ENCODE measurements at places on chromosomes 3 and 15.

- no peak for DNase-seq
Observed at GRCh38 chr3:107662586-107662985, 139.8 kb downstream of the BBX start.

GRCh38 chr3:64619216-64619615 is 68.6 kb downstream of the ADAMTS9 start:
- no peak for DNase-seq

DNA sequence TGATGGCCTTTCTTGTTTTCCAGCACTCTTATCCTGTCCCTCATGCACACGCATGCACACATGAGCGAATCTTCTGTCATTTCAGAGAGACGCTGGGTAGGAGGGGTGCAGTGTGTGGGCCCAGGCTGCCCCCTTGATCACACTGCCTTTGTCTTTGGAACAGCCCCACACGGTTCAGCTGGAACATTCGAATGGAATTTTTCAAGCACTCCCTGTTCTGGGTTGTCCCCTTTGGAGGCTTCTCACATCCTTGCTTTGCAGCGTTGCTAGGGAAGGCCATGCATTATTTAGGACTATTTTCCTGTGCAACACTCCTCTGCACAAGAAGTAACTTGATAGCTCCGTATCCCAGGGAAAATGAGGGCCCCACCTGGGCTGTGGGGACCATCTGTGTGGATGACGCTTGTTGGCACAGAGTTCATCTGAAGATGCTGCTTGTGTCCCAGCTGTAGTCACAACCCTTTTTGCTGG is 78.4 kb downstream of the SPSB4 start:
- DNase-seq: peak; percentile 33

DNA sequence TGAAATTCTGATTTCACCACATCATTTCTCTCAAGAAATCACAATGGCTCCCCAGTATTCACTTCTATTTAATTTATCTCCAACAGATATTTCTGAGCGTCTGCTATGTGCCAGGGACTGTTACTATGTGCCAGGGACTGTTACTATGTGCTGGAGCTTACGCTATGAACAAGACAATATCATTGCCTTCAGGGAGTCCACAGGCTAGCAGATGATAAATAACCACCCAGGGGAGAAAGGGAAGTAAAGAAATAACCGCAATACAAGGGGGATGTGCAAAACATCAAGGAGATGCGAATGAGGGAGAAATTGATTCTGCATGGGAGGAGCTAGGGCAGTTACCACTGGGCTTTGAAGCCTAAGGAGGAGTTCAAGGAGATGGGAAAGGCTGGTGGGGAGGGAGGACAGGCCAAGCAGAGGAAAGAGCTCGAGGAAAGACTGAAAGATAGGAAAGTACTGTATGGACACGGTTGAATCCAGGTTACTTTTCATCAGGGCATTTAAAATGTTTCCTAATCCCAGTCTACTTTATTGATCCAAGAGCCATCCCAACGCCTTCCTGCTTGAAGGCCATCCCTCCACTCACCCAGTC is 2.5 kb downstream of the THSD4 start:
- DNase-seq: no peak

- DNase-seq: no peak
Observed at GRCh38 chr3:14151471-14152083, 26.7 kb downstream of the TMEM43 start.

DNA sequence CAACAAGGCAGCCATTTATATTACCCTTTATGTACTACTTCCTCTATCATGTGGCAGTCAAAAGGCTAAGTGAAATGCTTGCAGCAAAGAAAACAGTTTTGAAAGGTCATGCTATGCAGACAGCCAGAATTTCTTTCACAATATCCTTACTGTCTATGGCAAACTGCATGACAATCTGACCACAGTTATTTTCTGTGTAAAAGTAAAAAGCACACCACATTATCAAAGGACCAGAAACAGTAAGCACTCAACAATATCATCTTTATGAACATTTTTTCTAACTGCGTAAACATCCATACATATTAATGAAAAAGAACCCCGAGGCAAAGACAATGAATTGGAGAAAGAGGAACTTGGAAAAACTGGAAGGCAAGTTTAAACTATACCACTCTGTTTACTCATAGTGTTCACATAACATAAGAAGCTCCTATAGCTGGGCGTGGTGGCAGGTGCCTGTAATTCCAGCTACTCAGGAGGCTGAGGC is 47.9 kb downstream of the PIK3CB start:
- DNase-seq: no peak
